ENCODE measurements at places on chromosomes 5 and 9.

- DNase-seq: no peak
Measured at GRCh38 chr9:92639124-92639523, 30.8 kb downstream of the IPPK start.

DNA sequence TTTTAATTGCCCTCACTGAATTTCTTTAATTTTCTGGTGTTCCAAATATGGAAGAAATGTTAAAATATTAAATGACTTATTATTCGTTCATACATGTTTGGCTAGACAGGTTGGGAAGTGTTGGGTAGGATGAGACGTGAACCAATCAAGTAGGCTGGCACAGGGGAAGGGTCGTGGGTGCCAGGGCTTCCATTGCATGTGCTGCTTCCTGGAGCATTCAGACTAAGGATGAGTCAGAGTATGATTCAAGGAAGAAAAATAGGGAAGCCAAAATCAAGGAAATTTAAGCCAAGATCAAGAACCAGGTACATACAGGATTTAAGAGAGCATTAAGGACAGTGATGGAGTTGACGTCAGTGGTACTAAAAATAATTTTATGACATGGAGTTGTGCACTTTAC is 2068.0 kb downstream of the MAT2B start:
- no peak for DNase-seq

GRCh38 chr5:82375488-82376244 is 97.5 kb upstream of the RPS23 start:
- no peak for DNase-seq

GRCh38 chr9:87528969-87529368 is 31.3 kb downstream of the DAPK1 start:
- DNase-seq: peak; percentile 28

DNA sequence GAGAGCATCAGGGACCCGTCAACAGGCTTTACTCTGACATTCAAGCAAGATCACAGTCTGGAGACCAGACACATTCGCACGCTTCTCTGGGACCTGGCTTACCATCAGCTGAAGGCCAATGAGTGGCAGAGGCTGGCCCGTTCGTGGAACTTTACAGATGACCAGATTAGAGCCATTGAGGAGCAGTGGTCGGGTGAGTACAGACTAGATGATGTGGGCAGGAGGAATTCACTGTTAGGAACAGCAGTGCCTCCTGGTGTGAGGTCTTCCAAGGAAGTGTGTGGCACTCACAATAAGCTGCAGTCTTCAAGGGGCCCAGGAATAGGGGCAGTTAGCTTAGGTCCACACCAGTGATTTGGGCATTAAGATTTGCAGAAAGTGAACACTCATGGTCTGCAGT is 50.4 kb downstream of the POC5 start:
- no peak for DNase-seq

- DNase-seq: no peak
Measured at GRCh38 chr9:136564379-136564988, 18.6 kb upstream of the NOTCH1 start.

GRCh38 chr5:92939428-92939827 is 641.6 kb downstream of the NR2F1-AS1 start:
- DNase-seq: no peak

- no peak for DNase-seq
Measured at GRCh38 chr5:159061179-159061796, 38.4 kb downstream of the EBF1 start.

DNA sequence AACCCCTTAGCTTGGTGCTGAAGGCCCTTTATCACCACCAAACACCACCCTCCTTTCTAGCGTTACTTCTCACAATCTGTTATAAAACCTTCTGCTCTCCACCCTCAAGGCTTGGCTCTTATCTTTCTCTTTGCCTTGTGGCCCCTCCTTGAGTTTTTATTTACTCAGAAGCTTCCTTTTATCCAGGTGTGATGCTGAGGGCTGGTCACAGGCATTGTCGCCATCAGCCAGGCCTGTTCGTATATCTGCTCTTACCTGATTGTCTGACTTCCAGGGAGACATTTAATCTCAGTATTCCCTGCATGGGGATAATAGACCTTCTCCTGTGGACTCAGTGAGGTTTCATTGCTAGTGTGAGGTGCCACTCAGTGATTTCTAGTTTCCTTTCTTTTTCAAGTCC is 34.2 kb downstream of the MEGF10 start:
- DNase-seq: no peak

DNA sequence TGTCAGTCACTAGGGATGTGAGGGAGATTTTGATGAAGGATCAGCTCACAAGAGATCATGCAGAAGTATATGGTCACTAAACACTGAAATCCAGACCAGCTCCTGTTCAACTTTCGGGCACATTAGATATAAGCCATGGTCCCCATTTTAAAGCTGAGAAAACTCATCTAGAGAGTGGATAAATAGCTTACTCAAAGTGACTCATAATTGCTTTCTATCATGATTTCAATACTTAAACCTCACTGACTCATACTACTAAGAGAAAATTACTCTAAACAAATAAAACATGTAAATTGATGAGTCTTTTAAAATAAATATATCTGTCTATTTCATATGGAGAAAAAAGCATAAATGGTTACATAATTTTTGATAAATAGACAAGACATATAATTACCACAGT is 567.7 kb downstream of the TLR4 start:
- DNase-seq: peak; percentile 68

DNA sequence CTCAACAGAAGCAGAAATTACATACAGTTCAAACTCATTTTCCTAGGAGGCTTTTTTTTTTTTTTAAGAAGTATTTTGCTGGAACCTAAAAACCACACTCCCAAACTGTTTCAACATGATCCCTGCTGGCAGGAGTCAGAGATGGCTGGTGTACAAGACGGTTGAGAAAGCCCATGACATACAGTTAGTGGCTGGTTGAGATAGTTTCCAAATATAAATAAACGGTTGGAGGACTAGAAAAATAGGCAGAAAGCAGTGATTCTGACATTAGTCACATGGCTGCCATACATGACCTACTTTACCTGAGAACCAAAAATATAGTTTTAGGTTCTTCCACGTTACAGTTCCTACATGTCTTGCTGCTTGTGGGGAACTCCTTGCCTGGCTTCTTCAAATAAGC is 31.7 kb upstream of the BASP1 start:
- no peak for DNase-seq

DNA sequence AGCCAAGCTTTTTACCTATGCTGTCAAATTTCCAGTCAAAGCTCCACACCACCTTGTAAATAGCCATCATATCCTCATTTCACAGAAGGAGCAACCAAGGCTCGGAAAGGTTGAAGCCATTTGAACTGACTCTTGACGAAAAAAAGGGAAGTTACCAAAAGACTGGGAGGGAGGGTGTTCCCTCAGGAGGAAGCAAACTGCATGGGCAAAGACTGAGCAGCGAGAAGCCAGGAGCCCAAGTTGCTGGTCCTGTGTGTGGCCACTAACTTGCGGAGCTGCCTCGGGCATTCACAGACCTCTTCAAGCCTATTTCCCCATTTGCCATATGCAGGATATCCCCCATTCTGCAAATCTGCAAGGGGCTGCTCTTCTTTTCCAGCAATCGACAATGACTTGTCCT is 37.4 kb downstream of the TTLL11 start:
- no peak for DNase-seq
